ENCODE measurements at places on chromosomes 13 and 19.

- DNase-seq, result peak; percentile 60
Observed at GRCh38 chr19:10655457-10656312, 1.5 kb downstream of the ILF3 start.

DNA sequence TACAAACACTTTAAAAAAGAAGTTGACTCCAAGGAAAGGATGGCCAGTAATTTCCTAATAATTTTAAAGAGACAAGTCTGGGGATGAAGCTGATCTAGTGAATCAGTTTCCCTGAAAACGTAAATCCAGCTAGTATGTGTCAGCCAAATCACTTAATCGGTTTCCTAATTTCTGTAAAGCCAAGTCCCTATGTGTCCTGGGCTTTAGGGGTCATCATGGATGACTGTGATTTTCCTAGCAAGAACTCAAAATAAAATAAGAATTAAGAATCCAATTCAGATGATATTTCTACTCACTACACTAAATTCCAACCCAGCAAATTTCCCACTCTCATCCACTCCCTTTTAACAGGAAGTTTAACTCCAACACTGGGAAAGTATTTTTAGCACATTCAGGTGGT lies 35.9 kb downstream of the ELF1 start:
- DNase-seq, result peak; percentile 9

- no peak for DNase-seq
Observed at GRCh38 chr13:75079226-75079625, 402.7 kb downstream of the TBC1D4 start.

GRCh38 chr19:51354103-51354741 lies 12.0 kb downstream of the ETFB start:
- no peak for DNase-seq

- DNase-seq, result no peak
Observed at GRCh38 chr13:24301434-24301833, 7.9 kb upstream of the C1QTNF9 start.

DNA sequence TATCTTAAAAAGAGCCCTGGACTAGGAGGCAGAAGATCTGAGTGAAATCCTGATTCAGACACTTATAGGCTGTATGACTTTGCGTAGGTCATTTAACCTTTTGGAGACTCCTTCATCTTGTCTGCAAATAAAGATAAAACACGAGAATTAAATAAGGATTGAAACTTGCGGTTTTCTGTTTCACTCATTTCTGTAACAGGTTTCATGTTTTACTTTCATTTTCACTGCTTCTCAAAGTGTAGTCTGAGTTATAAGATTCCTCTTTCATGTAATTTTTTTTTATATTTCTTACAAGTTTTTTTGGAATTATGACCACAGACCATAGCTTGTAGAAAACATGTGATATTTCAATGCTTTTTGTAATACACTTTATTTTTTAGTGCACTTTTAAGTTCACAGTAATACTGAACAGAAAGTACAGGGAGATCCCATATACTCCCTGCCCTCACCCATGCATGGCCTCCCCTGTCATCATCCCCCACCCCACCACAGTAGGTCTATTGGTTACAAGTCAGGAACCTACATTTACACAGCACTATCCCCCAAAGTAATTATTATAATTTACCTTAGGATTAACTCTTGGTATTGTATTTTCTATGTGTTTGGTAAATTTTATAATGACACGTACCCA lies 174.6 kb downstream of the ITGBL1 start:
- no peak for DNase-seq

DNA sequence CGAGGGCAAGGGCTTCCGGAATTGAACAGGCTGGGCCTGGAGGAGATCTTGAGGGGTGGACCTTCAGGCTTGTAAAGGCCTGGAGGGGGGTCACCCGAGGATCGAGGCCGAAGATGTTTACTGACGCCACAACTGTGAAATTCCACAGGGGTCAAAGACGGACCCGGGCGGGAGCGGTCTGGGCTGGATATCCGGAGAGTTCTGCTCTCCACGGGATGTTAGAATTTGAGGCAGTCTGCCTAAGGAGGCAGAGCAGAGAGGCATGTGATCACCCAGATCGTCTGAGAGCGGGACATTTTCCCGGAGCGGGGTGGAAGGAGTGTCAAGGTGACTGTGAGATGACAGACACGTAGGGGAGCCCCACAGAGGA lies 13.2 kb downstream of the KLHL26 start:
- DNase-seq, result no peak

DNA sequence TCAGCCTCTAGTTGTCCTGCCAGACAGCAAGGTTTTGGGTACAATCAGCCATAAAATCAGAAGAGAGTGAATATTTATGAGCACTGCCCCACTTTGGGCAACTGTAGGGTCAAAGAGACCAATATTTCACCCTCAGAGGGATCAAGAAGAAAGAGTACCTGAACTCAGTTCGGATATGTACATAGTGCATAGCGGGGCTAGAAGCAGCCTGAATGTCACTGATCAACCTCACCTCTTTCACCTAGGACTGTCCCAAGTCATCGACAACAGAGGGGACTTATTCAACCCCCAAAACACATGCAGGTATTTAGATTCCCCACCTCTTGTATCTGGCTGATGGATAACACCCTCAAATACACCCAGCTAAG lies 446.9 kb downstream of the COG6 start:
- no peak for DNase-seq

DNA sequence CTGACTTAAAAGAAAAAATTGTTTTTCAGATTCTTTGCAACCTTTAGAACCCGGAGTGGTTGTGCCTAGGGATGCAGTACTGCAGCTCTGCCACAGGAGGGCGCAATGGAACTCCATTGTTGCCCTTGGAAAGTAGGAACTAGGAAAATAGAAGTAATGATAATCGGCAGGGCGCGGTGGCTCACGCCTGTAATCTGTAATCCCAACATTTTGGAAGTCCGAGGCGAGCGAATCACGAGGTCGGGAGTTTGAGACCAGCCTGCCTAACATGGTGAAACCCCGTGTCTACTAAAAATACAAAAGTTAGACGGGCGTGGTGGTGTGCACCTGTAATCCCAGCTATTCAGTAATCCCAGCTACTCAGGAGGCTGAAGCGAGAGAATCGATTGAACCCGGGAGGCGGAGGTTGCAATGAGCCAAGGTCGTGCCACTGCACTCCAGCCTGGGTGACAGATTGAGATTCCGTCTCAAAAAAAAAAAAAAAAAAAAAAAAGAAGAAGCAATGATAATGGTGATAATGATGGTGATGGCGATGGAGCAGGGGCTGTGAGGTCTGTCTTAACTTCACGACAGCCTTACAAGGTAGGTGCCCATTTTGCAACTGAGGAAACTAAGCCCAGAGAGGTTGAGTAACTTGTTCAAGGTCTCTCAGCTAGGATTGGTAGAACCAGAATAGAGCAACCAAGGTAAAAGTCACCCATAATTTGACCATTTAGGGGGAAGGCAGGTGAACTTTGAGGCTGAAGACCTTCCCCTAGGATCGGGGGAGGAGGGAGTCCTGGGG lies 5.5 kb upstream of the ADAMTS10 start:
- peak; percentile 47 for DNase-seq

All from NCI-H82 (cell line).